ENCODE measurements at places on chromosomes 12 and 14.

- DNase-seq: no peak
These were observed 24.5 kb downstream of the MBIP start for GRCh38 chr14:36295642-36296627.

GRCh38 chr14:77007183-77007974 lies 21.1 kb downstream of the IRF2BPL start:
- no peak for DNase-seq

GRCh38 chr12:52024845-52025230 lies 18.1 kb downstream of the TAMALIN start:
- no peak for DNase-seq

DNA sequence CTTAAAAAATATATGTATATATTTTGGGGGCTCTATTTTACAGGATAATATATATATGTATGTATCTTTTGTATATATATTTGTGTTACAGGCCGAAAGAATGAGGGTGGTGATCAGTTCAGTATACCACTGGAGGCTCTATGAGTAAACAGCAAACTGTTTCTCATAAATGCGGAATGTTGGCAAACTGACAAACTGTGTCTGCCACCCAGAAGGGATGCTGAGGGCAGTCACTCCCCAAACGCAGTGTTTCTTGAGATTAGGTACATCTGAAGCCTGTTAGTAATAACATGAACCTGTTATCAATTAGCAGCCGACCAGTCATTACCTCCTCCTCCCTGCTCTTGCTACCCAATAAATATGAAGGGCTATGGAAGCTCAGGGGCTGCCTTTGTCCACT lies 20.8 kb downstream of the TNFAIP2 start:
- DNase-seq: no peak

All from kidney epithelial cell (primary cell).